ENCODE measurements at places on chromosomes 16 and 17. TPM values are rescaled to one million over a fixed set of nuclear protein-coding genes. Genes with fewer than 3 reads are reported as not detected.

GRCh38 chr16:88005968-88006367 lies 54.7 kb downstream of the BANP start:
- no peak for DNase-seq

- DNase-seq, result no peak
These were observed 20.5 kb upstream of the METTL16 start for GRCh38 chr17:2532146-2532720.

GRCh38 chr16:83200005-83200779 lies 573.4 kb downstream of the CDH13 start:
- DNase-seq, result no peak

DNA sequence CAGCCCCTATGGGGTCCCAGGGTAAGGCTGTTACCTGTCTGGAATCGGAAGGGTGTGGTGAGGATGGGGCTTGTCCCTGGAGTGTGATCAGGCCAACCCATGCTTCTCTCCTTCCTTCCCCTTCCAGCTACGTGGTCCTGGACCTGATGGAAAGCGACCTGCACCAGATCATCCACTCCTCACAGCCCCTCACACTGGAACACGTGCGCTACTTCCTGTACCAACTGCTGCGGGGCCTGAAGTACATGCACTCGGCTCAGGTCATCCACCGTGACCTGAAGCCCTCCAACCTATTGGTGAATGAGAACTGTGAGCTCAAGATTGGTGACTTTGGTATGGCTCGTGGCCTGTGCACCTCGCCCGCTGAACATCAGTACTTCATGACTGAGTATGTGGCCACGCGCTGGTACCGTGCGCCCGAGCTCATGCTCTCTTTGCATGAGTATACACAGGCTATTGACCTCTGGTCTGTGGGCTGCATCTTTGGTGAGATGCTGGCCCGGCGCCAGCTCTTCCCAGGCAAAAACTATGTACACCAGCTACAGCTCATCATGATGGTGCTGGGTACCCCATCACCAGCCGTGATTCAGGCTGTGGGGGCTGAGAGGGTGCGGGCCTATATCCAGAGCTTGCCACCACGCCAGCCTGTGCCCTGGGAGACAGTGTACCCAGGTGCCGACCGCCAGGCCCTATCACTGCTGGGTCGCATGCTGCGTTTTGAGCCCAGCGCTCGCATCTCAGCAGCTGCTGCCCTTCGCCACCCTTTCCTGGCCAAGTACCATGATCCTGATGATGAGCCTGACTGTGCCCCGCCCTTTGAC lies 2.4 kb downstream of the MAPK7 start:
- DNase-seq, result no peak

DNA sequence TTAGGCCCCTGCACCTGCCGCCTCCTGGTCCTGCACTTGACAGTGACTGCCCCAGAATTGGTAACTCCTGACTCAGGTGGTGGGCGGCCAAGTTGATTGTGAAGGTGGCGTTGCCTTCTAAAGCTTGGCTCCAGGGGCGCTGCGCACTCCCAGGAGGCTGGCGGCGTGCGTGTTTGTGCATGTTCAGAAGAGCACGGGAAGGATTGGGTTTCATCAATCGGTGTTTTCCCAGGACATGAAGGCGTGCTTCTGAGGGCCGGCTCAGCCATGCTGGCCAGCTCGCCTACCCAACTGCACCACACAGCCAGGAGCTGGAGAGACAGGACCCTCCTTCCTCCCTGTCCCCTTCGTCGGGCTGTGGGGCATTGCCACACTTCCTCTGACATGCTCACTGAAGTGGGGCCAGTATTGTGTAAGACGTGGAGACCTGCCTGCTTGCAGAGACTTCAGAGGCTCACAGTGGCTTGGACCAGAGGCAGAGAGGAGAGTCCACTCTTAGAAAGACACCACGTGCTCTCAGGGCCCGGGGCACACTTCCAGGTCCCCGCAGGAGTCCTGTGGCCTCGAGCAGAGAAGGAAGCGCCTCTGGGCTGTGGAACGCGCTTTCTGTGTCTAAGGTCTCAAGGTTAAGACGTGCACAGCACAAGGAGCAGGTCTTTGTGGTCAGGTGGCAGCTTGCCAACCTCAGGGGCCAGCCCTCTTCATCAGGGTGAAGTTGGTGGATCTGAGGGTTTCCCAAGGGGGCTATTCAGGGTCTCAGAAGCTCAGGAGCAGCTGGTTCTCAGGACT lies 2.8 kb downstream of the RAB40C start:
- peak; percentile 56 for DNase-seq

The TBC1D26 gene
- polyA plus RNA-seq, result not detected

GRCh38 chr17:41617698-41618097 lies 5.1 kb upstream of the KRT16 start:
- no peak for DNase-seq

DNA sequence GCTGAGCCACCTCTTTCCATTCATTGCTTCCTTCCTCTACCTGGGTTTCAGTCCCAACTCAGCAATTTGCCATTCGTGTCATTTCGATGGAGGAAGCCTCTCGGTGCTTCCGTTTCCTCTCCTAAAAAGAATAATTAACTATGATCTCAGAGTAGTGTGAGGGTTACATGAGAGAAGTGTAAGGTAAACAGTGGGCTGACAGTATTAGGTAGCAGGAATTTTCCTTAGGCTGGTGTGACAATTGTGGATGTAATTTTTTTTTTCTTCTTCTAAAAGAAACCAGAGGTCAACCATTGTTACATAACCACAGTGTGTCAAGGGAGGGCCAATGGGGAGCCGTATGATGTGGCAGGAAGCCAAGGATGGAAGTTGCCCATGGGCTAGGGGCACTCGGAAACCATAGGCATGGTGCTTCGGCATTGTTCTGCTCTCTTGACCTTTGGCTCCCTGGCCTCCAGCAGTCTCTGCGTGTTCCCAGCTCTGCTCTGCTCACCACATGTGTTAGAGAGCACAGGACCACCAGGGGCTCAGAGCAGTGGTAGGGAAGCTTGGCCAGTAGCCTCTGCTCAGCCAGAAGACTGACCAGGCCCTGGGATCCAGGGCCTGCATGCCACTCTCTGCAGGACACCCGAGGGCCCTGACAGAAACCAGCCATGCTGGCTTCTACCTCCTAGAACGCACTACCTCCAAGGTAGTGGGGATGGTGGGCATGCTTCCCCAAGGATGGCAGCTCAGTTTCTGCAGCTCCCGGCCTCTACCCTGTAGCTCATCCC lies 2.0 kb upstream of the TOP2A start:
- DNase-seq, result no peak

DNA sequence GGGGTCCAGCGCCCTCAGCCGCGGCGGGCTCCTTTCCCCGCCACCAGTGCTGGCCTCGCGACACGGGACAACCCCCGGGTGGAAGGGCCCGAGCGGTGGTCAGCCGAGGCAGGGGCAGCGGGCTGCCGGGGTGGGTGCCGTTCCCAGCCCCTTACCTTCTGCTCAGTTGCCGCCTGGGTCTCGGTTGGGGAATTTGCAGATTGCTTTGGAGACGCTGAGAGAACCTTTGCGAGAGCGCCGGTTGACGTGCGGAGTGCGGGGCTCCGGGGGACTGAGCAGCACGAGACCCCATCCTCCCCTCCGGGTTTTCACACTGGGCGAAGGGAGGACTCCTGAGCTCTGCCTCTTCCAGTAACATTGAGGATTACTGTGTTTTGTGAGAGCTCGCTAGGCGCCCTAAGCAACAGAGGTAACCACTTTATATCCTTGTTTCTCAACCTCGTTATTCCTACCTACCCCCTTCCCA lies 381 bp downstream of the CTNS start:
- no peak for DNase-seq

The TNFRSF13B gene
- 0.10 TPM for polyA plus RNA-seq

GRCh38 chr16:31440516-31441184 lies 1.9 kb downstream of the ZNF843 start:
- DNase-seq, result no peak

GRCh38 chr16:20740007-20740883 lies 1.4 kb downstream of the THUMPD1 start:
- no peak for DNase-seq

GRCh38 chr16:3001316-3001715 lies 11.4 kb upstream of the CLDN9 start:
- DNase-seq, result no peak

The MMP25 gene
- polyA plus RNA-seq, result 0.82 TPM

- no peak for DNase-seq
These were observed 115.9 kb downstream of the DYNLRB2 start for GRCh38 chr16:80656711-80657150.

The DCTPP1 gene
- 36.7 TPM for polyA plus RNA-seq

The SLX4 gene
- polyA plus RNA-seq, result 2.7 TPM

All from urinary bladder (tissue), 4 donors.